GM19239 (cell line): ENCODE measurements at places on chromosomes 6 and 20.

- no peak for DNase-seq
These were observed 80.2 kb upstream of the PHACTR1 start for GRCh38 chr6:12636336-12636735.

GRCh38 chr6:155717374-155717773 is 261.7 kb upstream of the NOX3 start:
- DNase-seq = no peak

GRCh38 chr6:124792386-124792785 is 169.9 kb upstream of the RNF217 start:
- DNase-seq = no peak

- no peak for DNase-seq
These were observed 207.7 kb upstream of the PTCHD4 start for GRCh38 chr6:48318670-48319069.

DNA sequence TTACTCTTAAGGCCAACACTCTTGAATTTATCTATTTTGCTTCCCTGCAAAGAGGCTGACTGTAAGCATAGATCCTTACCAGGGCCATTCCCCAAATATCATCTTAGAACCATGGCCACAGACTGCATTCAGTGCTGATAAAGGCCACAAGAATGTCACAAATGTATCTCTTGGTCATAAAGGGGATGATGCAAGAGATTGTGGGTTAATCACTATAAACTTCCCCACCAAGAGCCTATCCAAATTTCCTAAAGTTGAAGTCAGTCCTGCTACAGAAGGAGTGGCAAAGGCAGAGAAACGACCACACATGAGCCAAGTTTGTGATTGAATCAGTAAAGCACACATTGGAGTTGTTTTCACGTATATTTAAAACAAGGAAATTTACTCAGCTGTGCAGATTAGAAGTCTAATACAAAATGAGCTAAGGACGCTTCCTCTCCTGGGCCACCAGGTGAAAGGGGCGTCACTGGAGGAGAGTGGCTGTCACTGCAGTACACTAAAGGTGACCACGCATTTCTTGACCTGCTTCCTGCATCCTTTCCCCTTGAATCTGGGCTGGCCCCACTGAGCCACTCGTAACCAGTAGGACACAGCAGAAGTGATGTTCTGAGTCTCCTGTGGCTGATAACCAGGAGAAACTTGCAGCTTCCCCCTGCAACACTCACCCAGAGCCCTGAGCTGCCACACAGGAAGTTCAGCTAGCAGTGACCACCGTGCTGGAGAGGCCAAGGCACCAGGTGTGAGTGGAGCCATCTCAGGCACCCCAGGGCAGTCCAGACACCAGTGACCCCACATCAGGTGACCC is 181.9 kb downstream of the SYNDIG1 start:
- DNase-seq = no peak

GRCh38 chr6:32189742-32190053 is 304 bp downstream of the PBX2 start:
- DNase-seq = no peak

GRCh38 chr6:139941826-139942225 is 567.4 kb upstream of the CITED2 start:
- DNase-seq = no peak

GRCh38 chr20:40892642-40893041 is 136.0 kb upstream of the TOP1 start:
- DNase-seq = no peak

GRCh38 chr6:118746145-118746824 is 94.9 kb upstream of the CEP85L start:
- DNase-seq = no peak

DNA sequence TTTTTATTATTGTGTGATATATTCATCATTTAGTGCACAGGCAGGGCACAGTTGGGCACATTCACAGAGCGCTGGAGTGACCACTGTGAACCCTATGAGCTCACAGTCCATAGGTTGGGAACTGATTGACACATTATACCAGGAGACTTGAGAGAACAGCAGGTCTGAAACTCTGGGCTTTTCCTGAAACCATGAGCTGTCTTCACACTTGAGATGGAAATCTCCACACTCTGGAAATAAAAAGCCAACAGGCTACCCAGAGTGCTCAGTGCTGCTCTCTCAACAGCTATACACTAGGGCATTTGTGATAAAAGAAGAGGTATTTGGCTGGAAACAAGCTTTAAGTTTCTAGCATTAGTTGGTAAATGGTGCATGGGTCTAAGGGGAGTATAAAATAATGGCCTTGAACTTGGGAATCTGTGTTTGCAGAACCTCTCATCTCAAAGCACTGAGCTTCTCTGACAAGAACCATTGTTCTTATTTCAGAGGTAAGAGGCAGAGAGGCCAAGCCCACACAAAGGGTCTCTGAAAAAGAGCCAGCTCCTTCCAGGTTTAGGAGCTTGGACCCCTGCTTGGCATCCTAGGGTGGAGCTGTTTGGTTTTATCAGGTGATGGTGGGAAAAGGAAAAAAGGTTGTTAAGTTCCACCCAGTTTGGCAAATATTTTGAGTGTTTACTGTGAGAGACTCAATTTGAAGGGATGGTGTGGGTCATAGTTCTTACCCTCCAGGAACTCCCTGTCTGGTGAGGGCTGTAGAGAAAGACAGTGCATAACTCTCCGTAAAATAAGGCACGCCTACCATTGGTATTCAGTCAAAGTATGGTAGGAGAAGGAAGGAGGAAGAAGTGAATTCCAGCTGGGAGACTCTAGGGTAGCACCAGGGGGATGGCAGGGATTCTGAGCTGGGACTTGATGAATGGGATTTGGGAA is 14.5 kb downstream of the CHMP4B start:
- no peak for DNase-seq

DNA sequence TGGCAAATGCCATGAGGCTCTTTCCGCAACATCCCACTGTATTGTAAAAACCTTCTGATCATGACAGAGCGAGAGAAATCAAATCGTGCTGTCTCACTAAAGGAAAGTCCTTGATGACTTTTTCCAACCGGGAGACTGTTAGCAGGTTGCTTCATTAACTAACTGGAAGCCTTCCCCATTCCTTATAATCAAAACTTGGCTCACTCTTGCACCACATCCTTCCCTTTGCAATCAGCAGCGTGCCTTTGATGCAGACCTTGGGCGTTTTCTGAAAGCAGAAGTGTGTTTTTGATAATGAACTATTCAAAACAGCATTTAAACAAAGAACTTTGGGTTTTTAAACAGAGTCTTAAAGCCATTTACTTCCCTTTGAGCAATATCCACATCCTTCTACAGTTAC is 96.2 kb upstream of the CNR1 start:
- DNase-seq = no peak
